Natural killer cell treated with Interleukin-12 subunit alpha and Interleukin-12 subunit beta and Interleukin-15 and Interleukin-18, amount 100 ng/mL, for 72 hours (primary cell): ENCODE measurements at places on chromosomes 5 and 9. TPM values are rescaled to one million over a fixed set of nuclear protein-coding genes. Genes with fewer than 3 reads are reported as not detected.

DNA sequence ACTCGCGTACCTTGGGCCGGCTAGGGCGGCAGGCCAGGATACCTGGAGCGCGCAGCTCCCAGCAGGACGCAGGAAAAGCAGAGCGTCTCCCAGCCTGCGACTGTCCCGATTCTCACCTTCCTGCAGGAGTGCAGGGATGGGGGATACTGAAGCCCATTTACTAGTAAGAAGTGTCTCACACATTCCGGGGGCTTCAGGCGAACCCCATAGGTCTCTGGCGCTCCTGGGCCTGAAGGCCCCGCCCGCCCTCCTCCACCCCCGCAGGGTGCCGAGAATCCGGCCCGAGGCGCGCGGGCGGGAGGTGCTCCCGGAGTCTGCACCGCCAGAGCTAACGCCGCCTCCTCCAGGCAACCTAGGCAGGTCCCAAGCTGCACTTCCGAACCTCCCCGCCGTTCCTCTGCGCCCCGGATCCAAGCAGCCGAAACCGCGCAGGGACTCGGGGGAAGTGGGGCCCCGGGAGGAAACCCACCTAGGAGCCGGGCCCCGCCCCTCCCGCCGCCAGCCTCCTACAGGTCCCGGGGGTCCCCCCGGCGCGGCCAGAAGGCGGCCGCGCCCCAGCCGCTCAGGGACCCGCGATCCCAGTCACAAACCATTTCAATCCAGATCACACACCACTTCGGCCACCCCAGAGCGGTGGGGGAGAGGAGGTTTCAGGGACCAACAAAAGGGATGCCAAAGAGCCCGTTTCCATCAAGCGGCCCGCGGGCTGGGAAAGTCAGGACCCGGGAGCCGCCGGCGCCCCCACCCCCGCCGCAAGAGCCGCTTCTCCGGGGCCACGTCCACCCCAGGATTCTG is 1.2 kb downstream of the ROR2 start:
- H3K27me3 ChIP-seq, result peaks cover 73% of the 10 kb centered on the region
- no peak overlapping the region for H3K27ac ChIP-seq
- no peak for DNase-seq
- H3K36me3 ChIP-seq, result no peaks in the 10 kb centered on the region

GRCh38 chr9:35691334-35691650 is 1.6 kb upstream of the TPM2 start:
- peak overlapping the region; percentile 91 for H3K4me3 ChIP-seq
- H3K27ac ChIP-seq, result peak overlapping the region; percentile 16
- H3K27me3 ChIP-seq, result no peaks in the 10 kb centered on the region
- DNase-seq, result no peak
- peaks cover 6% of the 10 kb centered on the region for H3K4me1 ChIP-seq
- no peaks in the 10 kb centered on the region for H3K36me3 ChIP-seq

GRCh38 chr5:135705941-135706466 is 127.2 kb upstream of the CXCL14 start:
- H3K4me3 ChIP-seq, result no peak overlapping the region
- no peak for DNase-seq
- no peak overlapping the region for H3K27ac ChIP-seq
- no peaks in the 10 kb centered on the region for H3K4me1 ChIP-seq
- no peaks in the 10 kb centered on the region for H3K27me3 ChIP-seq
- no peaks in the 10 kb centered on the region for H3K36me3 ChIP-seq

The TTC23L gene
- total RNA-seq, result not detected

DNA sequence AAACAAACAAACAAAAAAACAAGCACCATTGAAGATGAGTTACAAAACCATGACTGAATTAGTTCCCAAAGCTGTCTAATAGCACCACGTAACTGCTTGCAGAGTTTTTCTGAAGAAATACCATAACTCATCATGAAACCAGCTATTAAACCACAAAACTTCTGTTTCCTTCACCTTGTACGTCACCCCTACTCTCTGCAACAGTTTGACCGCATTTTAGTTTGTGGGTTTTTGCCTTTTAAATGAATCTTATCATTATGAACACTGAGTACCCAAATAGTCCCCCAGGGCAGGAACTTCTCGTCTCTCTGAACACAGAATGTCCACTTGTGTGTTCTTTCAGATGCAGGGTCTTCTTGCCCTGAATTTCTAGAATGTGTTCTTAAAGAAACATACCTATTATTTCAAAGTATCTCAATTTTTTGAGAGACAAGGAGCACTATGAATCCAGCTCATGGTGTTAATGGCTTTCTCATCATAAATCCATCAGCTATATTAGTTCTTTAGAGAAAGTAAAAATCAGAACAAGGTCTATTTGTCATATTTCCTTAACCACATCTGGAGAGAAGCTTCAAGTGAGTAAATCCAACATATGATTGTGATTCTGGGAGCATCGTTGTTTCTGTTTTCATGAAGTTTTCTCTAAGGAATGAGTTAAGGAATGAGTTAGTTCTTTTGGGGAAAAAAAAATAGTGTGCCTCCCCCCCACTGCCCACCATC is 210.6 kb downstream of the AUH start:
- peaks cover 84% of the 10 kb centered on the region for H3K4me1 ChIP-seq
- H3K27me3 ChIP-seq, result no peaks in the 10 kb centered on the region
- H3K4me3 ChIP-seq, result peak overlapping the region; percentile 69
- peak; percentile 86 for DNase-seq
- H3K27ac ChIP-seq, result peak overlapping the region; percentile 99

The CDO1 gene
- total RNA-seq, result not detected

The GOLM1 gene
- total RNA-seq, result 3.6 TPM

GRCh38 chr9:78472111-78472510 is 175.2 kb downstream of the PSAT1 start:
- no peaks in the 10 kb centered on the region for H3K4me1 ChIP-seq
- H3K36me3 ChIP-seq, result no peaks in the 10 kb centered on the region
- no peak overlapping the region for H3K27ac ChIP-seq
- peaks cover 10% of the 10 kb centered on the region for H3K27me3 ChIP-seq

DNA sequence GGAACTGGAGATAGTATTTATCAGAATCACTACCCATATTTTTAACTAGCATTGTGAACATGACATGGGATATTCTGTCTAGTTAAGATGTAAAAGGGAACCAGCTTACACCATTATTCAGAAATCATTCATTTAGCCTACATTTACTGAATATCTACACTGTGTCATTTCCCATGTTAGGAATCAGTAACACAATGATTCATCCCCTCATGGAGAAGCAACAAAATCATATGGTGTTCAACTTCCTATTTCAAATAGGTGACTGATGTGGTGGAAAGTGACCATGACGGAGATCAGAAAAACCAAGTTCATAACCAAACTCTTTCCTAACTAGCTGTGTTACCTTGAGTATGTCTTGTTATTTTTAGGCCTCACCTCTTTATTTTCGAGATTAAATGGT is 550.0 kb upstream of the TUSC1 start:
- no peaks in the 10 kb centered on the region for H3K27me3 ChIP-seq
- DNase-seq, result no peak
- H3K36me3 ChIP-seq, result no peaks in the 10 kb centered on the region
- H3K4me3 ChIP-seq, result no peak overlapping the region
- H3K4me1 ChIP-seq, result no peaks in the 10 kb centered on the region

DNA sequence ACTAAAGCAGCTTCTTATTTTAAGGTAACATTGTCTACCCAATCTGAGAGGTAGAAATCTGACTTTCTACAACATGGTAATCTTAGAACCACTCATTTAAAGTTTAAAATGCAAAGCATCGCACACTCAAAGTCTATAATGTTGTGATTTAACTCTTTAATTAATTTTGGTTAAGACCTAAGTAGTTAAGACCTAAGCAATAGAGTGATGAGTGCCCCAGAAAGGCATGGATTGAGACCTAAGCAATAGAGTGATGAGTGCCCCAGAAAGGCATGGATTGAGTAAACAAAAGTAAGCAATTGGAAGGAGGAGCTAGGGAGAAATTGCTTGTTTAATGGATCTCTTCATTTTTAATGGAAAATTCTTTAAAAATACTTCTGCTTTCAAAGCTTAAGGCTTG is 86.8 kb downstream of the NLN start:
- H3K36me3 ChIP-seq, result peaks cover 4% of the 10 kb centered on the region
- DNase-seq, result no peak
- no peaks in the 10 kb centered on the region for H3K27me3 ChIP-seq
- H3K27ac ChIP-seq, result no peak overlapping the region
- peaks cover 6% of the 10 kb centered on the region for H3K4me1 ChIP-seq
- no peak overlapping the region for H3K4me3 ChIP-seq

DNA sequence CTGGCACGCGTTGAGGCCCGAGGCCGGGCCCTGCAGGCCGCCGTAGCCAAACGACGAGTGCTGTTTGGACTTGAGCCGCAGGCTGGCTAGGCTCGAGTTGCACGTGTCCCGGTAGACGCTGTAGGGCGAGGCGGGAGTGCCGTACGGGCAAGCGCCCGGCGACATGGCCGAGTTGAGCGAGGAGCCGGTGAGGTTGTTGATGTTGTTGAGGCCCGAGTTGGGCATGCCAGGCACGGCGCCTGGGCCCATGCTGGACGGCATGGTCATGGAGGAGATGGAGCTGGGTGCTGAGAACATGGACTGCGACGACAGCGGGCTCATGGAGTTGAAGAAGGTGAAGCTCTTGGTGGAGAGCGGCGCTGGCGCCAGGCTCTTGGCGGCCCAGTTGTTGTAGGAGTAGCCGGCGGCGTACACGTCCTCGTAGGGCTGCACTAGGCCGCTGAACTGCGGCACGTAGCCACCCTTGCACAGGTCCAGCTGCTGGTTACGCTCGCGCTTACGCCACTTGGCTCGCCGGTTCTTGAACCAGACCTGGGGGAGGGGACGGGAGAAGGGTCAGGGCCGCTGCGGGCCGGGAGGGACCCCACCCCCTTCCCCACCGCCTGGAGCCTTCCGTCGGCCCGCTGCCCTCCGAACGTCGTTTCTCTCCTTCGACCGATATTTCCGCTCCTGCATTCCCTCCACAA is 5.1 kb downstream of the PITX1 start:
- no peak for DNase-seq
- no peak overlapping the region for H3K4me3 ChIP-seq
- peaks cover 9% of the 10 kb centered on the region for H3K36me3 ChIP-seq
- H3K27ac ChIP-seq, result no peak overlapping the region
- H3K27me3 ChIP-seq, result peaks cover 54% of the 10 kb centered on the region

DNA sequence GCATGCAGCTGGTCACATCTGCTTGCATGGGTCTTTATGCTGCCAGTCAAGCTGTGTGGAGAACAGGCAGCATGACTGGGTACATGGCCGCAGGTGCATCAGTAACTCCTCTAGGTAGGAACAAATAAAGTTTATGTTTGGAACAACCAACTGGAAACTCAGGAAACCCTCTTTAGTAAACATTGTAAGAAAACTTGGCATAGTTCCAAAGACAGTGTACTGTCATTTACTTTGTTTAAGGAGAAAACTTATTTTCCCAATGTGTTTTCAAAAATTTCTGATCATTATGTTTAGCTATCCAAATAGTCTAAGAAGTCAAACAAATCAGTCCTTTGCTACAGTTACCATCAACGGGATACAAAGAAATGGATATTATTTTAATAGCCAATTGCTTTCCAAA is 386.0 kb downstream of the CHSY3 start:
- no peaks in the 10 kb centered on the region for H3K36me3 ChIP-seq
- H3K27ac ChIP-seq, result no peak overlapping the region
- no peaks in the 10 kb centered on the region for H3K4me1 ChIP-seq
